Upper lobe of left lung (tissue), 6 donors: ENCODE measurements at places on chromosomes 6 and 20. TPM values are rescaled to one million over a fixed set of nuclear protein-coding genes. Genes with fewer than 3 reads are reported as not detected.

DNA sequence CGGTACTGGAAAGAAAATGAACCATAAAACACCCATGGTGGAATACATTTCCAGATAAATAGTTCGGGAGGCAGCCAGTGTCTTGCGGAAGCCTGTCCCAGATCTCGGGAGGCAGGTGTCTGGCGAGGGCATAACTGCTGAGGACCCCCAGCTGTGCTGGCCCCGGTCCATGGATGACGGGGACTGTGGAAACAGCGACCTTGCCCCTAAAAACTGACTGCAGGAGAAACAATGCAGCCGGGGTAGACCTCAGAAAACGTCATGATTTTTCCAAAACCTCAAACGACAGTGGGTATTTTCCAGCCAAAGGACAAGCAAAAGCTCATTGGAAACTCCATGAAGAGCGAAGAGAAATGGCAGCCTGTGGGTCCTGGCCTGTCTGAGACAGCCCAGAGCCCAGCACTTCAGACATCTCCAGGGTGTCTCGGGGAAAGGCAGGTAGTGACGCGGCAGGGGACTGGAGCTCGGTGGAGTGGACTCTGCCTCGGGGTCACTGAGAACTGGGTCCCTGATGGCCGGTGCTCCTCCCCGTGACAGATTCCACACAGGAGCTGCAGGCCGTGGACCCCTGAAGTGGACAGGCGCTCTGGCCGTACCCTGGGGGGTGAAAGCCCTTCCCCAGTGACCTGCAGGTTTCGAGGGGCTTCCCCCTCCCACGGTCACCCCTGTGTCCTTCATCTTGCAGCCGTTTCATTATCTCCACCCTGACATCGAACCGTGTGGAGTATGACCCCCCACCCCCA is 188.6 kb downstream of the SYNDIG1 start:
- H3K4me3 ChIP-seq = no peak overlapping the region
- no peaks in the 10 kb centered on the region for H3K36me3 ChIP-seq
- H3K4me1 ChIP-seq = no peaks in the 10 kb centered on the region
- no peak overlapping the region for H3K27ac ChIP-seq

The SMPDL3A gene
- total RNA-seq = 16.6 TPM

The TMEM244 gene
- not detected for total RNA-seq

DNA sequence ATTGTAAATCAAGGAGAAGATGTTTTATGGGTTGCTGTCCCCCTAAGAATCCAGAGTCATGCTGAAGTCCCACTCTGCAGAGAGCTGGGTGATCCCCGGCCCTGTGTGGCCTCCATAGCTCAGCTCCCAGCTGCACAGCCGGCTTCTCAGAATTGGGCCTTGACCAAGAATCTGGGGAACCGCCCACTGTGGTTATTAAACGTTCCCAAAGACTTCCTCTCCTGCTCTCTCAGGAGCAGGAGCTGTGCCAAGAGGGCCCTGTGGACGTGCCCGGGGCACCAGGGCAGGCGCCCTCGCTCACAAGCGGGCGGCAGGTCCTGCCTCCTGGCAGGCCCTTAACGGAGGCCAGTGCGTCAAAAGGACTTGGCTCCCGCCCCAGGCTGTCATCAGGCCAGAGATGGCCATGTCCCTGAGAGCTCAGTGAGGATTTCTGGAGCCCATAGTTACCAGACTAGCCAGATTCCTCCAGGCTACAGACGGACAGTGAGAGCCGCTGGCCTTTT is 30.4 kb downstream of the ZC3H12D start:
- H3K4me1 ChIP-seq = peaks cover 41% of the 10 kb centered on the region
- no peaks in the 10 kb centered on the region for H3K36me3 ChIP-seq
- DNase-seq = peak; percentile 97
- no peak overlapping the region for H3K4me3 ChIP-seq
- H3K27ac ChIP-seq = peak overlapping the region; percentile 73

The IRF4 gene
- total RNA-seq = 10.5 TPM

DNA sequence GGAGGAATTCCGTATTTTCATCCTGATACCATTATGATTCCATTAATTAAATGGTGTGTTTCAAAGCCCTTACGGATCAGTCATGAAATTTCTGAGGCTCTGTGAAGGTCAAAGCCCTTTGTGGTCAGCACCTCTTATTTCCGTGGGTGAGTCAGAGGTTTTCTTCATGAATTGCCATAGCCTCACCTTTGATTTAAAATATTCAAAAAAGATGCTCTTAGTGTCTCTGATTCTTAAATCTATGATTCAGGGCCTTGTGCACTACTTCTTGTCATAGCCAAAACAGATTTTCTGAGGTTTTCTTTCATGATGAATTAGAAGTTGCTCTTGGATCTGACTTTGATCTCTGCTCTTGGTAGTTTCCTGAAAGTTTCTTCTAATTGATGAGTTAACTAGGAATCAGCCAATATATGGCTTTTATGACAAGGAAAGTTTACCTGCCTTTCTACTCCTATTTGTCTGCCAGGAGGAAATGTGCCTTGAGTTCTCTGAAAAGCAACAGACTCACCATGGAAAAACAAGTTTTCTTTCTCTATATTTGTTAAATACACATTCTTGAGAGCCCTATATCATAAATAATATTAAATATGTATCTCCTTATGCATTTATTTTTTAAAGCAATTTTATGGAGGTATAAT is 613.0 kb downstream of the UTRN start:
- H3K4me1 ChIP-seq = no peaks in the 10 kb centered on the region
- no peaks in the 10 kb centered on the region for H3K36me3 ChIP-seq
- H3K27ac ChIP-seq = no peak overlapping the region
- no peaks in the 10 kb centered on the region for H3K27me3 ChIP-seq
- no peak for DNase-seq

GRCh38 chr6:132764370-132764769 is 6.7 kb upstream of the VNN2 start:
- H3K36me3 ChIP-seq = no peaks in the 10 kb centered on the region
- H3K27ac ChIP-seq = no peak overlapping the region
- peaks cover 13% of the 10 kb centered on the region for H3K4me1 ChIP-seq
- no peak overlapping the region for H3K4me3 ChIP-seq

GRCh38 chr6:96340164-96340563 is 181.4 kb upstream of the UFL1 start:
- no peak overlapping the region for H3K27ac ChIP-seq
- H3K27me3 ChIP-seq = no peaks in the 10 kb centered on the region
- H3K4me3 ChIP-seq = no peak overlapping the region
- H3K36me3 ChIP-seq = no peaks in the 10 kb centered on the region
- no peaks in the 10 kb centered on the region for H3K4me1 ChIP-seq

The SOX18 gene
- 11.9 TPM for total RNA-seq

DNA sequence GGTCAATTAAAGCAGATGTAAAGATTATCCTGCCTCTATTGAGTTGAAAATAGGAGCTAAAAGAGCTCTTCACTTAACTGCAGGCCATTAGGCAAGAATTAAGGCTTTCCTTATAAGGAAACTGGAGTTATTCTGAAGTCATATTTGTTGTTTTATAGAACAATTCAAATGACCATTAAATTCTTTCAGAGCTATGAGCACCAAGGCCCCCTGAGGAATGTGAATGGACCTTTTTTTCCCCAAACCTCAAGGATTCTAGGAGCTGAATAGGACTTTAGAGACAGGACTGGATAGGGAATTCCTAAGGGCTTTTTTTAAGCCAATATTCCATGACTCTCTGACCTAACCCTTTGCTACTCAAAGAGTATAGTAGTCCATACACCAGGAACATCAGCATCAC is 565.7 kb upstream of the BTBD3 start:
- no peak for DNase-seq
- no peaks in the 10 kb centered on the region for H3K36me3 ChIP-seq
- no peaks in the 10 kb centered on the region for H3K4me1 ChIP-seq
- H3K27ac ChIP-seq = no peak overlapping the region
- no peaks in the 10 kb centered on the region for H3K27me3 ChIP-seq
- H3K4me3 ChIP-seq = no peak overlapping the region

DNA sequence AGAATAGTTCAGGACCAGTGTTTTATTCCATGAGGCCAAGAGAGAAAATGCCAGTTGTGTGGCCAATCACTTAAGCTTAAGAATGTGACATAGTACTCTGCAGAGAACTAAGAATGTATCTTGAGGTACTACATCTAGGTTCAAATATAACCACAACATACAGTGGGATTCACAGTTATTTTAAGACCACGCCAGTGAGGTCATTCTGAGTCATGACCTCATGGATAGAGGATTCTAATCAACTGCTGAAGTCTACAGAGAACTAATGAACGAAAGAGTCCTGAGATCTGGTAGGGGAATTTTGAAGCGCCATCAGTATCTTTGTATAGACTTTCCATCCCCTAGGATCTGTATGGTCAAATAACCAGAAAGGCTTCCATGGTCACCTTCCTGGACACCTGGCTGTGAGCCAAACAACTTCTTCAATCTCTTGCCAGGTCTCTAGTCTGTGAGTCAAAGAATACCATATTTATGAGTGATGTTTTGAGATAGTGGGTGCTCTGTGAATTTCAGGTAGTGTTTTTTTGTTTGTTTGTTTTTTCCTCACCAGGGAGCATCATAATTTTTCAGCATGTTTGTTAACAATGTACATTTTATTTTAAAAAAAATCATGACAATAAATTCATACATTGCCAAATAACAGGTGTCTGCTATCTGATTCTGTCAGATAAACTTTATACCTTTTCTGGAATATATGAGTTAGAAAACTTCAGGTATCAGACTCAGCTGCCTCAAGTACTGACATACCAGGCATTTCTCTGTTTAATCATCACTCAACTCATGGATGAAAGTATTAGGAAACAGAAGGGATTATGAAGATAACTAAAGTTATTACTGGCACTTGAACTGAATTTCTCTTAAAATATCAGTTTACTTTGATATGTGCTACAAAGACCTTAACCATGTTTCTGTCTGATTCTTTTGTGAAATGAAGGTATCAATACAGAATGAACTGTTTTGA is 217.9 kb downstream of the PLCB4 start:
- H3K27ac ChIP-seq = no peak overlapping the region
- H3K4me1 ChIP-seq = no peaks in the 10 kb centered on the region
- no peak for DNase-seq
- H3K27me3 ChIP-seq = no peaks in the 10 kb centered on the region
- no peaks in the 10 kb centered on the region for H3K36me3 ChIP-seq

The NKX2-2 gene
- not detected for total RNA-seq

The CLDN20 gene
- not detected for total RNA-seq

GRCh38 chr6:116392132-116393013 is 21.6 kb downstream of the DSE start:
- H3K27me3 ChIP-seq = no peaks in the 10 kb centered on the region
- H3K4me3 ChIP-seq = no peak overlapping the region
- H3K36me3 ChIP-seq = no peaks in the 10 kb centered on the region

GRCh38 chr6:75932067-75932466 is 140.4 kb downstream of the IMPG1 start:
- no peak overlapping the region for H3K27ac ChIP-seq
- H3K4me3 ChIP-seq = no peak overlapping the region
- no peaks in the 10 kb centered on the region for H3K36me3 ChIP-seq
- H3K27me3 ChIP-seq = no peaks in the 10 kb centered on the region

DNA sequence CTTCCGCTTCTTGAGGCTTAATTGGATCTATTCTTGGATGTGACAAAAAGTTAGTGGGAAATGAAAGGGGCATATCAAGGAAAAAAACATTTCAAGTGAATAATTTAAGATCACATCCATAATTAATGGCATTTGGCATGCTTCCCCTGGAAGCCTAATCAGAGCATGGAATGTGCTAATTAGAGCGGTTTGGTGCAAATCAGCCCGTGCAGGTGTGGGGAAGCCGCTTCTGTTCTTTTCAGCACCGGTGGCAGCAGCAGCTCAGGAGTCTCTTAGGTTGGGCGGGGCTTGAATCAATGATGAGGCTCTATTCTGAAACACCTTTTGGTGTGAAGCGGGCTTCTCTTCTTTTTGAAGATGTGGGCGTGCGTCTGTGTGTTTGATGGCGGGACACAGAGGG is 301.2 kb downstream of the LRFN2 start:
- no peaks in the 10 kb centered on the region for H3K36me3 ChIP-seq
- no peak overlapping the region for H3K27ac ChIP-seq
- DNase-seq = no peak

- no peaks in the 10 kb centered on the region for H3K27me3 ChIP-seq
- H3K4me1 ChIP-seq = no peaks in the 10 kb centered on the region
- H3K27ac ChIP-seq = no peak overlapping the region
- no peak for DNase-seq
Measured at GRCh38 chr6:150200428-150201100, 57.7 kb downstream of the PPP1R14C start.
